ENCODE measurements at places on chromosomes 1 and 21. TPM values are rescaled to one million over a fixed set of nuclear protein-coding genes. Genes with fewer than 3 reads are reported as not detected.

TFF2 gene
- not detected for total RNA-seq

DNA sequence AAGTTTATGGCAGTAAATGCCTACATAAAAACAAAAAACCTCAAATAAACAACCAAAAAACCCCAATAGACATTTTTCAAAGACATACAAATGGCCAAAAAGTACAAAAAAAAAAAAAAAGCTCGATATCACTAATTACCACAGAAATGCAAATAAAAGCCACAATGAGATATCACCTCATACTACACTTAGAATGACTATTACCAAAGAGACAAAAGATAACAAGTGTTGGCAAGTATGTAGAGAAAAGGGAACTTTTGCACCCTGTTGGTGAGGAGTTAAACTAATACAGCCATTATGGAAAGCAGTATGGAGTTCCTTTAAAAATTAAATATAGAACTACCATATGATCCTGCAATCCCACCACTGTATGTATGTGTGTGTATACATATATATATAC, 21.1 kb downstream of the SLC25A24 start:
- DNase-seq: no peak

OR14A2 gene
- total RNA-seq: not detected

DNA sequence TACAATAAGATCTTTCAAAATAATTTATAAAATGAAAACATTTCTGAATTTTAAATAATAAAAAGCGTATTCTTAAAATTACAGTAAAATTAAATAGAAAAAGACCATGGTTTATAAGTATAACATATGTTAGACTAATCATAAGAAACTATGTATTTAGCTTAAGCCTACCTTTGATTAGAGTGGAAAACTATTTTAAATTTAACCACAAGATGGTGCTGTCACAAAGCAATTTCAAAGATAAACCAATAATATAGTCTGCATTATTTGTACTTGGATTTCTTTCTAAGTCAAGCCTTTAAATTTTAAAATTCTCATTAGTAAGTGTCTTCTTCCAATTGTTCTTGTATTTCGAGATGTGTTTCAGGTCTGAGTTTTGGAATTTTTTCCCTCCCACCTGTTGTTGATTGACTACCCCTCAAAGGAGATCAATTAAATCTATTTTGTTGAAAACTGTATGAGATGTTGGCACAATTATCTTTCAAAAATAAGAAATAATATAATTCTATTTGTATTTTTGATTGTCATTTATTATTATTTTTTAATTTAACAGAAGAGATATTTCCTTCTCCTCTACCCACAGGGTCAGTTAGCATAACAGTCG, 459.8 kb downstream of the KCNT2 start:
- no peak for DNase-seq
